ENCODE measurements at places on chromosomes 1 and 21. TPM values are rescaled to one million over a fixed set of nuclear protein-coding genes. Genes with fewer than 3 reads are reported as not detected.

DNA sequence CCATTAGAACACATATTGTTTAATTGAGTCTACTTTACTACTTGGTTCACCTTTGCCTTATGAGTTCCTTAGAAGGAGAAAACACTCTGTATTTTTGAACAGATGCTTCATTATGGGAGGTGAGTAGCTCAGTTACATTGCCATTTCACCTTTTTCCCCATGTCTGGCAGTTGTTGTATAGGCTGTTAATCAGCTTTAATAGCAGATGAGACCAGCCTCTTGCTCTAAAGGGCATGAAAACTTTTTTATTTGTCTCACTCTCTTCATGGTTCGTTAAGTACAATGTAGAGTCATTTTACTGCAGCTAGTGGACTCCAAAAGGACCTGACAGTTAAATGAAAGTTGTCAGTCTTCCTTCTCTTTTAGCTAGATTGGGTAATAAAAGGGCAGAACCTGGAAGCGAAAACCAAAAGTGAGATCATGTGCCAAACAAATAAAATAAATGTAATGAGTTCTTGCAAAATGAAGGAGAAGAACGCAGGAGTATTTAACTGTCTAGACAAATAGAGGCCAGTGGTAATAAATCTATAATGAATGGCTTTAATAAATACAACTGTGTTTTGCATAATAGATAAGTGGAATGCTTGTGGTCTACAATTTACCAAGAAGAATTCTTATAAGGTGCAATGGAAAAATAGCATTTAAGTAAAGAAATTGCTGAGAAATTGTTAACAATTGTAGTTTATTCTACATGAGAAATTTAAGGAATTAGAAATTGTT, 180.0 kb upstream of the NEGR1 start:
- H3K4me1 ChIP-seq: no peaks in the 10 kb centered on the region
- no peak overlapping the region for H3K4me3 ChIP-seq
- no peaks in the 10 kb centered on the region for H3K27me3 ChIP-seq

GRCh38 chr1:64881281-64881680, 85.1 kb downstream of the JAK1 start:
- H3K27ac ChIP-seq: no peak overlapping the region
- no peak for DNase-seq
- no peak overlapping the region for H3K4me3 ChIP-seq
- no peaks in the 10 kb centered on the region for H3K27me3 ChIP-seq

GRCh38 chr1:32868806-32869455, 1.8 kb downstream of the FNDC5 start:
- H3K4me3 ChIP-seq: no peak overlapping the region
- peaks cover 12% of the 10 kb centered on the region for H3K27me3 ChIP-seq
- H3K4me1 ChIP-seq: peaks cover 19% of the 10 kb centered on the region
- H3K27ac ChIP-seq: no peak overlapping the region
- no peak for DNase-seq
- H3K36me3 ChIP-seq: no peaks in the 10 kb centered on the region

DNA sequence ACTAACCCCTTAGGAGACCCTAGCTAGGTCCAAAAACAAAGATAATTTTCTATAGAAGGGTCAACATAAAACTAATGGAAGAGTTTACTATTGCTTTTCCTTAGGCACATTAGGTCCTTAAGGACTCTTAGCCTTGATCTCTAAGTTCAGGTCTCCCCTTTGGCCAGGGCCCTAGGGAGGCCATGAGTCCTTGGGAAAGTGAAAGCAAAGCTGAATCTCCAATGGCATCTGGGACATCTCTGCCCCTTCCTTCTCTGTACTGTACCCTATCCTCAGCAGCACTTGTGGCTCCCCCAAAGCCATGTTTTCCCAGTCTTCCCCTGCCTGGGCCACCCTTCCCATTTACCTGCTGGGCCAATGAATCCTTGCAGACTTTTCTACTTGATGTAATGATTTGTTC, 14.3 kb downstream of the IER5 start:
- H3K4me3 ChIP-seq: no peak overlapping the region
- H3K4me1 ChIP-seq: peaks cover 71% of the 10 kb centered on the region
- H3K36me3 ChIP-seq: no peaks in the 10 kb centered on the region

DNA sequence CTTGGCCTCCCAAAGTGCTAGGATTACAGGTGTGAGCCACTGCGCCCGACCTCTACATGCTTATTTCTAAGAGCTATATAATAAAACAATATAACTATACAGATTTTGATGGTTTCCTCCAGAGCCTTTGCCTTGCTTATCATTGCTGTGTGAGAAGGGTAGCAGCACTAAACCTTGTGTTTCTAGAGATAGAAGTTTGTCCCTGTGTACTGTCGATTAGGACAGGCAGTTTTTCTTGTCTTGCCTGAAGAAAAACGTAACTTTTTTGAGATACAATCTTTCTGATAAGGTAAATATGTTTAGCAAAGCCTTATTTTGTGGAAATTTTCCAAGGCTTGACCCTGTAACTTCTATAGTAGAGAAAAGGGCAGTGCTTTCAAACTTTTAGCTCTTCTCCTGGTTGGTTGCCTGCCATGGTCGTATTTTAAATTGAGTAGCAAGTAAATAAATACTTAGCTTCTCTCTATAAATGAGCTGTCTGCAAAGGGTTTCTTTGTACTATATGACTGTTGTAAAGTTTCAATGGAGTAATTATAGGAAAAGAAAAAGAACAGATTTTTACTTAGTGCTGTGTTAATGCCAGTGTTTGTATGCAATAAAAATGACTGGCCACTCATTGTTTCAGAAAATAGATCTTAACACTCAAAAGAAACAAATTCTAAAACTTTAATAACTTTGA, 86.4 kb upstream of the CACYBP start:
- no peak overlapping the region for H3K4me3 ChIP-seq
- no peak overlapping the region for H3K27ac ChIP-seq
- H3K4me1 ChIP-seq: no peaks in the 10 kb centered on the region
- DNase-seq: no peak
- no peaks in the 10 kb centered on the region for H3K27me3 ChIP-seq

- no peaks in the 10 kb centered on the region for H3K27me3 ChIP-seq
- H3K4me3 ChIP-seq: no peak overlapping the region
- H3K4me1 ChIP-seq: peaks cover 22% of the 10 kb centered on the region
- H3K27ac ChIP-seq: no peak overlapping the region
- no peak for DNase-seq
These were observed 24.0 kb downstream of the USP25 start for GRCh38 chr21:15753741-15754140.

- H3K4me3 ChIP-seq: no peak overlapping the region
- H3K27ac ChIP-seq: no peak overlapping the region
- no peaks in the 10 kb centered on the region for H3K4me1 ChIP-seq
- H3K27me3 ChIP-seq: no peaks in the 10 kb centered on the region
These were observed 21.3 kb upstream of the VANGL1 start for GRCh38 chr1:115620453-115620852.

DNA sequence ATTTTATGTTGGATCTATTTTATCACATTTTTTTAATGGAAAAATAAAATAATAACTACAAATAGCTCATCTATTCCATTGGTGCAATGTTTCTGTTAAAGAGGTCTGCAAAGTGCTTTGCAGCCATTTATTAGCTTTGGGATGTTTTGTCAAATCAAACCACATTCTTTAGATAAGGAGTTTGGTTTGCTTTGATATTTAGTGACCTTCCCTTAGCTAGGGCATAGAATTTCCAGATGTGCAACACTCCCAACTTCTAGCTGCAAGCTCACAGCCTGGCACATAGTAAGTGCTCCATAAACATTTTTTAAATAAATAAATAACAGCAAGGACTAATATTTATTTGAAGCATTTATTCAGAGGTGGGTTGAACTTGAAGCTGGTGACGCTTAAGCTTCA, 80.4 kb upstream of the ARHGAP29 start:
- no peak for DNase-seq
- no peak overlapping the region for H3K27ac ChIP-seq
- no peaks in the 10 kb centered on the region for H3K36me3 ChIP-seq
- no peaks in the 10 kb centered on the region for H3K27me3 ChIP-seq
- H3K4me3 ChIP-seq: no peak overlapping the region
- H3K4me1 ChIP-seq: peaks cover 45% of the 10 kb centered on the region

GRCh38 chr1:24349891-24350290, 30.7 kb downstream of the GRHL3 start:
- no peaks in the 10 kb centered on the region for H3K36me3 ChIP-seq
- H3K27me3 ChIP-seq: no peaks in the 10 kb centered on the region
- H3K27ac ChIP-seq: no peak overlapping the region
- H3K4me3 ChIP-seq: no peak overlapping the region
- DNase-seq: no peak

- H3K36me3 ChIP-seq: no peaks in the 10 kb centered on the region
- no peak overlapping the region for H3K4me3 ChIP-seq
- H3K4me1 ChIP-seq: no peaks in the 10 kb centered on the region
- DNase-seq: no peak
These were observed 3934.3 kb downstream of the SRGAP2C start for GRCh38 chr1:125119024-125119441.

- H3K4me3 ChIP-seq: no peak overlapping the region
- H3K36me3 ChIP-seq: no peaks in the 10 kb centered on the region
- peaks cover 14% of the 10 kb centered on the region for H3K4me1 ChIP-seq
- H3K27ac ChIP-seq: no peak overlapping the region
- H3K27me3 ChIP-seq: no peaks in the 10 kb centered on the region
- no peak for DNase-seq
These were observed 174.1 kb downstream of the PBX1 start for GRCh38 chr1:164733070-164733469.

- H3K4me3 ChIP-seq: peak overlapping the region; percentile 86
- peaks cover 19% of the 10 kb centered on the region for H3K4me1 ChIP-seq
- no peaks in the 10 kb centered on the region for H3K27me3 ChIP-seq
These were observed 676 bp downstream of the MORC3 start for GRCh38 chr21:36320421-36321324.

GRCh38 chr1:65310078-65310587, 790 bp downstream of the DNAJC6 start:
- no peak for DNase-seq
- H3K36me3 ChIP-seq: no peaks in the 10 kb centered on the region
- H3K27me3 ChIP-seq: peaks cover 20% of the 10 kb centered on the region
- H3K27ac ChIP-seq: no peak overlapping the region
- no peak overlapping the region for H3K4me3 ChIP-seq

DNA sequence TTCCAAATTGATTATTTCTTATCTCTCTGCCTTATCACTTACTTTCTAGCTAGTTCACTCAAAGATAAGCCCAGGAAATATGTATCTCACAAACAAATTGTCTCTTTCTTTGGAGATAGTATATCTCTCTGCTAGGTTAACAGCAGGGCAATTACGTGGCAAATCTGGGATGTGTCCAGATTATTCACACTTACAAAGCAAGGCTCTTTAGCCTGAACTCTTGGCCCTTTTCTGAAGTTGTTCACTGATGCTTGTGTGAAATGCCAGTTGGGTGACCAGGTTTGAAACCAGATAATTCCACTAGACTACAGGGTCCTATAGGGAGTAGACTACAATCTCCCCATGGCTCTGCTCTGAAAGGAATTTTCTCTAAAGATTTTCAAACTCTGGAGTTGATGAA, 30.8 kb upstream of the FAM78B start:
- H3K4me1 ChIP-seq: no peaks in the 10 kb centered on the region
- H3K36me3 ChIP-seq: no peaks in the 10 kb centered on the region
- H3K27me3 ChIP-seq: no peaks in the 10 kb centered on the region
- no peak overlapping the region for H3K27ac ChIP-seq

GRCh38 chr1:53899206-53899628, 5.2 kb downstream of the DIO1 start:
- no peak overlapping the region for H3K4me3 ChIP-seq
- H3K27me3 ChIP-seq: no peaks in the 10 kb centered on the region
- no peaks in the 10 kb centered on the region for H3K36me3 ChIP-seq

DNA sequence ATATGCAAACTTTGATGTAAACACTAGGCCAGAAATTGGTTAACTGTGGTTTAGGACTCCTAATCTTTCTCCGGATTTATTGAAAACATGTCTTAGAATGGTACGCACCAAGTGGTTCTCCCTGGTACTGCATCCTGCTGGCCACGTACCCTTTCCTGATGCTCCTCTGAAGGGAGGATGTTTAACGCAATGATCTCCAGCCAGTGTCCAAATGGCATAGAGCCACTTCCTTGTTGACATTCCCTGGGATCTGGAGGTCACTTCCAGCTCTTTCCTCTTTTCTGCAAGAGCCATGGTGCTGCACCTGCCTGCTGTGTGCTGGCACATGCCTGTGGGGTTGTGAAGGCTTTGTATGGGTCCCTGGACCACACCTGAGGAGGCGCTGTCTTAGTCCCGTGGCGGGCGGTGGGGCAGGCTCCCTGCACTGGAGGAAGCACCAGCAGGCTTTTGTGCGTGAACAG, 53.9 kb downstream of the GALNT2 start:
- peaks cover 13% of the 10 kb centered on the region for H3K36me3 ChIP-seq
- no peaks in the 10 kb centered on the region for H3K27me3 ChIP-seq
- no peak for DNase-seq
- peaks cover 19% of the 10 kb centered on the region for H3K4me1 ChIP-seq
- H3K27ac ChIP-seq: no peak overlapping the region

- no peaks in the 10 kb centered on the region for H3K4me1 ChIP-seq
- H3K27me3 ChIP-seq: no peaks in the 10 kb centered on the region
- H3K36me3 ChIP-seq: no peaks in the 10 kb centered on the region
- DNase-seq: no peak
These were observed 643.5 kb downstream of the AJAP1 start for GRCh38 chr1:5297886-5298239.

SYT6 gene
- total RNA-seq: not detected

DNAJC6 gene
- 0.06 TPM for total RNA-seq

ADAM15 gene
- 32.0 TPM for total RNA-seq

CIART gene
- total RNA-seq: 5.9 TPM

OLIG1 gene
- not detected for total RNA-seq

RAB7B gene
- total RNA-seq: 0.19 TPM

KRTAP22-1 gene
- not detected for total RNA-seq

TTC24 gene
- not detected for total RNA-seq

GJB4 gene
- total RNA-seq: not detected

ACKR1 gene
- not detected for total RNA-seq

ILDR2 gene
- 43.5 TPM for total RNA-seq

DEPDC1 gene
- total RNA-seq: 49.5 TPM
